ENCODE measurements at places on chromosomes 4 and X.
A peak's percentile ranks its signal among the peaks of the same experiment; 100 is the strongest.

- DNase-seq, result no peak
Measured at GRCh38 chr4:7060346-7061150, 7.3 kb downstream of the GRPEL1 start.

- no peak for DNase-seq
Measured at GRCh38 chr4:127240764-127241105, 392.0 kb upstream of the INTU start.

GRCh38 chr4:24080871-24081270 is 191.0 kb upstream of the PPARGC1A start:
- no peak for DNase-seq

DNA sequence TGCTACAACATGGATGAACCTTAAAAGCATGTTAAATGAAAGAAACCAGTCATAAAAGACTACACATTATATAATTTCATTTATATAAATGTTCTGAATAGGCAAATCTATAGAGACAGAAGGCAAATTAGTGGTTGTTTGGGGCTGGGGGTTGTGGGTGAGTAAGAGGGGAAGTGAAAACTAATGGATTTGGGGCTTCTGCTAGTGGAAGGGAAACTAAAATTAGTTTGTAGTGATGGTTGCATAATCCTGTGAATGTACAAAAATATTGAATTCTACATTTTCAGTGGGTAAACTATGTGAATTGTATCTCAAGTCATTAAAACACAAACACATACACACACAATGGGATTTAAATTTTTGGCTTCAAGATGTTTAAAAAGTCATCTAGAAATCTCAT is 25.4 kb upstream of the LIMCH1 start:
- DNase-seq, result no peak

GRCh38 chr4:120636120-120636630 is 286.4 kb downstream of the PRDM5 start:
- DNase-seq, result no peak

GRCh38 chrX:86121916-86122315 is 26.3 kb upstream of the DACH2 start:
- no peak for DNase-seq

DNA sequence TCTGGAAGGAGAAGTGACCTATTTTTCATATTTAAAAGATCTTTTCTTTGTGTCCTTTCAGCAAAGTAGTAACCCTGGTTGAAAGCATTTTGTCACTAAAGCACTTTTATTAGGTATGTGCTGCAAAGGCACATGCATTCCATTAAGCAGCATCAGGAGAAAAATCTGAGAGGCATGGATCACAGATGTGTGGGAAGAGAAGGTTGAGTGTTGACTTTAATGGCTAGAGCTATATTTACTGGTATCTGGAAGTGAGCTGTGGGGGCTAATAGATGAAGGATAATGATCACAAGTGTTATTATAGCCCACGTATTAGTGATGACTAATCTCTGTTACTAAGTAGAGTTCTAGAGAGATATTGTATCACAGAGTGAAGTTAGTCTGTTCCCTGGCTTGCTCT is 1520.7 kb downstream of the ARAP2 start:
- no peak for DNase-seq

- no peak for DNase-seq
Measured at GRCh38 chr4:107987916-107988762, 1.6 kb upstream of the HADH start.

DNA sequence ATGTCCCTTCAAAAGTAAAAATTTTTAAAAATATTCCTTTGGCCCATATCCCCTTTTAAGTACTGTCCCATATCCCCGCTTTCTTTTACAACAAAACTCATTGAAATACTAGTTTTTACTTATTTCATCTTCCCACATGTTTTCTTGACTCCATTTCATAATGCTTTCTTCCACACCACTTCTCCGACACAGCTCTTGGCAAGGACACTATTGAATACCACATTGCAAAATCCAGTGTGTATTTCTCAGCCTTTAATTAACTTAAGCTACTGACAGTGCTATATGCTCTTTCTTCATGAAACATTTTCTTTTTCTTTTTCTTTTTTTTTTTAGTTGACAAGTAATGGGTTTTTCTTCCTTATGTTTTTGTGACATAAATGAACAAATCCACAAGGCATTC is 28.8 kb downstream of the PRDM8 start:
- DNase-seq, result no peak

GRCh38 chr4:15667006-15667405 is 11.8 kb upstream of the FBXL5 start:
- DNase-seq, result no peak

DNA sequence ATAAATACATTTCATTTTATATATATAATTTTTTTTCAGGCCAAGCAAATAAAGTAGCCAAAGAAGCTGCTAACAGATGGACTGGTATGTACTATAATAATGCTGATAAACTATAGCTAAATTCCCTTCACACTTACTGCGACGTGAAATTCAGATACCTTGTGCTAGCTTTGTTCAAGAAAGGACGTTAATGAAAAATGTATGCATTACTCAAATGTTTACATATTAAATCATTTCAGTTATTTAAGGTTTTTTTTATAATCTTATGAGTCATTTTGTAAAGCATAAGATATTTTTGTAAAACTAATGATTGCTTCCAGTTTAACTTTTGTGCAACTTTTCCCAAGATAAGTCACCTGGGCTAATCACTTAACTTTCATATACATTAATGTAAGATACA is 57.2 kb upstream of the TMEM131L start:
- no peak for DNase-seq

- no peak for DNase-seq
Measured at GRCh38 chr4:173538909-173539445, 8.9 kb upstream of the HAND2 start.

DNA sequence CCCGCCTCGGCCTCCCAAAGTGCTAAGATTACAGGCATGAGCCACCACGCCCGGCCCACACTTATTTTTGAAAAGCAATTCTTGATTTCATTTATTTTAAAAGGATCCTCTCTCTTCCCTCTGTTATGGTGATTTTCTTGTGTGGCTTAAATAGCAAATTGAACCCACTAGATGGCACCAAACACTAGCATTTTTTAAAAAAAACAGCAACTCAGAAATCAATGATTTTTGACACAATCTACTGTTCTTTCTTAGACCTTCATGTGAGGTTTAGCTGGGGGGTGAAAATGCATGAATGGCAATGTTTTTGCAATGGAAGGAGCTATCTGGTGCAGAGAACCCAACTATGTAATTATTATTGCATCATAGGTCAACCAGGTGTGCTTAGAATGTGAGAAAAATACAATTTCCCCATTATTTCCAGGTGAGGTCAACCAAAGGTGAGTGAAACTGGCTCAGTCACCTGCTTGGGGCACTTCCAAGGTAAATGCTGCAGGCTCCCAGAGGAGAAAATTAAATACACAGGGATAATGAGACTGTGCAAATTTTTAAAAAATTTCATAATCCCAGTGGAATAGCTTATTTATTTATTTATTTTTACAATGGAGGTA is 226.7 kb upstream of the PRKX start:
- no peak for DNase-seq

GRCh38 chr4:37555322-37555721 is 130.9 kb downstream of the RELL1 start:
- no peak for DNase-seq

DNA sequence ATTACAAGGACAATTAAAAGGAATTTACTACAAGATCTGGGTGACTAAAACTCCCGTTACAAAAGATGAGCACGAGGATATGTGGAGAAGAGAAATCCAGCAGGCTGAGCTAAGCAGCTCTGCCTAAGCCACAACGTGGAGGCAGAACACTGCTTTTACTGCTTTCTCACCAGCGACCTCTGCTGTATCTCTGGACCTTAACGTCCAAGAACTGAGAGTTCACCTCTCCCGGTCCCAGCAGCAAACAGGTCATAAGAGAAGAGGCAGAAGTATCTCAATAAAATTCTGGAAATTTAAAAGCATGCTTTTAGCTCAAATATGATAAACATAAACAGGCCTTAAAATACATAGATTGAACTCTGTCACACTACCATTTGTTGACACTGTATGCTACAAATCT is 81.0 kb downstream of the ADGRA3 start:
- peak; percentile 31 for DNase-seq

GRCh38 chr4:1234811-1235292 is 14.1 kb downstream of the CTBP1 start:
- no peak for DNase-seq

DNA sequence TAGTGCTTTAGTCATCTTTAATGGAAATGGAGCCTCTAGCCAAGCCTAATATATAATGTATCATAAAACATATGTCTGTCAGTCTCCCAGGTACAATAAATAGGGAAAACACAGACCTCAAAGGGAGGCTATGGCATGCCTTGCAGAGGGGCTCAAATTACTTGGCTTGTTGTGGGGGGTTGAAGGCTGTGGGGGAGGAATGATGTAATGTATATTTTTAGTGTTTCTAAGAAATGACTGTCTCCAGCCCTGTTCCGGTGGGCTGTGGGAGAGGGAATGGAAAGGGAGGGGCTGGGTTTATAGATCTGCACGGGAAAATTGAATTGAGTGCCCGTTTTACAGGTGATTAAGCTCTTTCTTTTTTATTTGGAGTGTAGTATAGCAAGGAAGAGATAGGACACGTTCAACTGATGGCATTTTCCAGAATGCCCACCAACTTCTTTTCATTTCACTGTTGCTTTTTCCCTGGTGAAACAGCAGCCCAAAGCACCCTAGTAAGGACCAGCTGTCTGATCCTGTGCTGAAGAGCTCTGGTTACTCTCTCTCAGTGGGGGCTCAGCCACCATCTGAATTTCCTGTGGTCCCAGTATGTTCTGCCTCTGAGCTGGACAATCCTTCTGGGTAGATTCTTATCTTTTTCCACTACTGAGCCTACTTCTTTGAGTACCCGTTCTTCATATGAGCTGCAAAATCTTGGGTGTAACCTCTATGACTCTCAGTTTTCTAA is 220.7 kb upstream of the CASK start:
- no peak for DNase-seq

DNA sequence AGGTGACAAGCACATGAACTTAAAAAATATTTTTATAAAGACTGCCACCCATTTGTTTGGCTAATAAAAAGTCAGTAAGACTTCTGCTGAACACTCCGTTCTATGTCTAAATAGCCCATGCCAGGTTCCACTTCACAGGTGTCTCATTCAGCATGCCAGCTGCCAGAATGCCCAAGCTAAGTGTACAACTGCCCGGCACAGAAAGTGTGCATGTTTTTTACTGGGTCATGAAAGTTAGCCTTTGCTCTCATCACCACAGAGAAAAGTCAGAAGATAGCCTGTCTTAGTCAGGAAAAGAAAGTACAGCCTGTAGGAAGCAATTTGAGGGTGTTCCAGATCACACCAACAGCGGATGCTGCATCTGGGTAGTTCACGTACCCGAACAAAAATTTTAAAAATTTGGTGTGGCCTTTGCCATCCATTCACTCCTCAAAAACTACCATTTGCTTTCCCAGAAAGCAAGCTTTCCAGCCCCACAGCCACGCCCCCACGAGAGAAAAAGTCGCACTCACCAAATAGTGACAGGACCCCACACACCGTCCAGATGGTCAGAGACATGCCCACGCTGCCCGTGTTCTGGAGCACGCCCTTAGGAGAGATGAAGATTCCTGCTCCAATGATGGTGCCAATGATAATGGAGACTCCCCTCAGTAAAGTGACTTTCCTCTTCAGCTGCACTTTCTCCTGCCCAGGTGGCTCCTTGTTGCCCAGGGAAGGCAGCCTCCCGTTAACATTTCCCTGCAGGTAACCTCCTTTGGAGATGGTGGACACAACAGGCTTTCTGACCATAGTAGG is 671 bp downstream of the SLC7A11 start:
- DNase-seq, result no peak

DNA sequence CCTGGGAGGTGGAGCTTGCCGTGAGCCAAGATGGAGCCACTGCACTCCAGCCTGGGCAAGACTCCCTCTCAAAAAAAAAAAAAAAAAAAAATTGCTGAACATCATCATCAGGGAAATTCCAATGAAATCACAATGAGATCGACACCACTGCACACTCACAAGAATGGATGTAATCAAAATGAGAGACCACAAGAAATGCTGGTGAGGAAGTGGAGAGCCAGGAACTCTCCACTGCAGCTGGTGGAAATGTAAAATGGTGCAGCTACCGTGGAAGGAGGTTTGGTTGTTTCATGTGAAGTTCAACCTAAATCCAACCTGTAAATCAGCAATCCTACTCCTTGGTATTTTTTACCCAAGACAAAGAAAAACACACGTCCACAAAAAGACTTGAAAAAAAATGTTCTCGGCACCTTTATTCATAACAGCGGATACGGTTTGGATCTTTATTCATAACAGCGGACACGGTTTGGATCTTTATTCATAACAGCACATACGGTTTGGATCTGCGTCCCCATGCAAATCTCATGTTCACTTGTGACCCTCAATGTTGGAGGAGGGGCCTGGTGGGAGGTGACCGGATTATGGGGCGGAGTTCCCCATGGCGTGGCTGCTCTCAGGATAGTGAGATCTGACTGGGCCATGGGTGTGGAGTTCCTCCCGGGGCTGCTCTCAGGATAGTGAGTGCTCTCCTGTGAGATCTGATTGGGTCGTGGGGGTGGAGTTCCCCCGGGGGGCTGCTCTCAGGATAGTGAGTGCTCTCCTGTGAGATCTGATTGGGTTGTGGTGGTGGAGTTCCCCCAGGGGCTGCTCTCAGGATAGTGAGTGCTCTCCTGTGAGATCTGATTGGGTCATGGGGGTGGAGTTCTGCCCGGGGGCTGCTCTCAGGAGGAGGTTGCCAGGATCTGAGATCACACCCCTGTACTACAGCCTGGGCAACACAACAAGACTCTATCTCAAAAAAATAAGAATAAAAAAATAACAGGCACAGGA is 7.7 kb downstream of the GAK start:
- DNase-seq, result no peak

DNA sequence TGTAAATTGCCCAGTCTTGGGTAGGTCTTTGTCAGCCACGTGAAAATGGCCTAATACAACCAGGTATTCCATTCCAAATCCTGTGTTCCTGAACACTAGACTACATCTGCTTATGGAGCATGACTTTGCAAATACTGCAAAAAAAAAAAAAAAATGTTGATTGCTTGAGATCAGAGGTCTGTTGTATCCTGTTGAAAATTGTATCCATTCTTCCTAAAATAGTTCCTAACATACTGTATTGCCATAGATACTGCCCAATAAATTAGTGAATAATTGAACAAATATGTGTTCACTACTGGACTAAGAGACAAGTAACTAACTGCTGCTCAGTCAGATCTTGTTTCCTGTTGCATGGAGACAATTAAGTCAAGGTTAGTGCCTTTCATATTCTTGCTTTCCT is 164.3 kb upstream of the PABPC4L start:
- no peak for DNase-seq

GRCh38 chr4:81896936-81897335 is 425.2 kb upstream of the RASGEF1B start:
- no peak for DNase-seq

- DNase-seq, result no peak
Measured at GRCh38 chrX:57674861-57675260, 5.2 kb downstream of the NLRP2B start.
